ENCODE measurements at places on chromosomes 2 and 18.

DNA sequence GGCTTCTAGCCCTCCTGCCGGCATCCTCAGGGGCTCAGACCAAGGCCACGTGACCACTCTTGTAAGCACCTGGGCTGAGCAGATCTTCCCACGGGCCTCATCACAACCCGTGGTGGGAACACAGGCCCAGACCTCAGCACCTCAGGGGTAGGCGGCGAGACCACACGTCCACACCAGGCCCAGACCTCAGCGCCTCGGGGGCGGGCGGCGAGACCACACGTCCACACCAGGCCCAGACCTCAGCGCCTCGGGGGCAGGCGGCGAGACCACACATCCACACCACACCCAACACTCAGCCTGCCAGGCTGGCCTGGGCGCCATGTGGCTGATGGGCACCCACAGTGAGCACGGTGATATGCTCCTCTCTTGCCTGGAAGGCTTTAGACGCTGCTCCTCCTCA lies 334.4 kb upstream of the SALL3 start:
- DNase-seq, result no peak

- no peak for DNase-seq
Observed at GRCh38 chr2:178287652-178288344, 93.5 kb downstream of the OSBPL6 start.

DNA sequence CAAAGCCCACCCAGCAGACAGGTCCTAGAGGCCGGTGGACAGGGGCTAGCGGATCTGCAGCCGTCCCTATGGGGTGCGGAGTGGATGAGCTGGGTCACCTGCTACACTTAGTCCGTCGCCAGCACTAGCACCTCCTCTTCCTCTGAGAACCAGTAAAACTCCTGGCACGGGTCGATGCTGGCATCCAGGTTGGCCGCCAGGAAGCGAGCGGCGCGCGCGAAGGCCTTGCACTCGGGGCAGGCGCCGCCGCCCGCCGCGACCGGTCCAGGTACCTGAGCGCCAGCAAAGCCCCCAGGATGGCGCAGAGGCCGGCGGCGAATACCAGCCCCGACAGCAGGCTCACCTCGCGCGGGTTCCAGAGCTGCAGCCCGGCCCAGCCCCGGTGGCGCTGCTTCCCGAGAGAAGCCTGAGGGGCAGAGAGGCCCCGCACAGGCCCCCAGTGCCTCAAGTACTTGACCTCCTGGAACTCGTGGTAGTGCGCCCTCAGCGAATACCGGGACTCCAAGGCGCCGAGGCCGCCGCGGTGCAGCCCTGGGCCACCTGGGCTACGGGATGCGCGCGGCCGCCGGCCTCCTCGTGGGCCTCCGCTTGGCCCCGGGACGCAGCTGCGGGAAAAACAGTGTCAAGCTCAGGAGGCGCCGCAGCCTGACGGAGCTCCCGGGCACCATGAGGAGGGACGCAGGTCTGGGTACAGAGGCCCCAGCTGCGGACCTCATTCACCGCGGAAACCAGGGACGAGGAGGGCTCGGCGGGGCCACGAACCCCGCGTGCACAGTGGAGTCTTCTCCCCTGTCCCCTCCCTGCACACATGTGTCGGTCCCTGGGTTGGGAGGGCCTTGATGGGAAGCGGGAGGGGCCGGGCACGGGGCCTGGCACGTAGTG lies 27.5 kb upstream of the ALPP start:
- no peak for DNase-seq

- no peak for DNase-seq
Observed at GRCh38 chr2:236093134-236093533, 75.1 kb downstream of the GBX2 start.

DNA sequence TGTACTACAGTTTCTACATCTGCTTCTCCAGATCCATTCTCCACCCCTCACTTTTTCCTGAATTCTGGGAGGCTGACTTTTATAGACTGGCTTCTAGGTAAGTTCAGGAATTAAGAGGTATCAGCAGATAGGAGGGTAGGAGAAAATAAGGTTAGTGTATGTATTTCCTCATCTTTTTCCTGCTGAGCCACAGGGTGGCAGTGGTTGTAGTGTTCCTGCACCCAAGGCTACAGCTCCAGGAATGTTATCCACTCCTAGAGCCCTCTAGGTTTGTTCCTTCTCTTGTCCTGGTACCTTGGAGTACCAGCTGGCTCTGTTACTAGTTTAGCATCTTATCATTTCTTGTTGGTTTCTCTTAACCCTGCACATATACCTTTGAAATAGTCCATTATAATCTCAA lies 40.7 kb upstream of the C2orf66 start:
- DNase-seq, result no peak

DNA sequence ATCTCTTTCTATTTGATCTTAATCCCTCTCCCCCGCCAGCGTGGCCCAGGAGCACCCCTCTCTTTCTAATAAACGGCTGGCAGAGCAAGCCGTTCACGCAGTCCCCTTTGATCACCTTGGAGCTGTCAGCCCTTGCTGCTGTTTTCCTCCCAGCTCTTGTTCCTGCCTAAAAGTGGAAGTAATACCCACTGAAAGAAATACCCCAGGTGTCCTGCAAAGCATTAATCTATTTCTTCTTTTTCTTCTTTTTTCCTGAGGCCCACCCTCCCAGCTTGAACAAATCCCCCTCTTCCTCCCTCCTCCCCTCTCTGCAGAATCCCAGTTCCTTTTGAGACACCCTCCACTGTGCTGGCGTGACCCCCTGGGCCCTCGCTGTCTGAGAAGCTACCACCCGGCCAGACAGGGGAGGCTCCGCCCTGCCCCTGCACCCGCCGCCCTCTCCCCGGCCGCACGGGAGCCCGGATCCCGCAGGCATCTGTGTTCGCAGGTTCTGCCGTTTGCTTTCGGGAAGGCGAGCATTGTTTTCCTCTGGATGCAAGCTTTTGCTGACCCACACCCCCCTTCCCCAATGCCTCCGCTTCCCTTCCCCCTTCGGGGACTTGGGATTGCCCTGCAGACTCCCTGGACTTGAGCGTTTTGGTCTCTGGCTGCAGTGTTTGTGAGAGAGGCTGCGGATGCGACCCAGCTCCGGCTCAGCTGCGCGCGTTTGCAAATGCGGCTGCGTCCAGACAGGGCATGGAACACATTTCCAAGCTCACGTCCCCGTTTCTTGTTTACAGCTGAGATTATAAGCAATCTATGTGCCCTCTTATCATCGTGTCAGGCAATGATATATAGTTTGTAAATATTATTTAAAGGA lies 631.5 kb downstream of the NYAP2 start:
- peak; percentile 21 for DNase-seq

DNA sequence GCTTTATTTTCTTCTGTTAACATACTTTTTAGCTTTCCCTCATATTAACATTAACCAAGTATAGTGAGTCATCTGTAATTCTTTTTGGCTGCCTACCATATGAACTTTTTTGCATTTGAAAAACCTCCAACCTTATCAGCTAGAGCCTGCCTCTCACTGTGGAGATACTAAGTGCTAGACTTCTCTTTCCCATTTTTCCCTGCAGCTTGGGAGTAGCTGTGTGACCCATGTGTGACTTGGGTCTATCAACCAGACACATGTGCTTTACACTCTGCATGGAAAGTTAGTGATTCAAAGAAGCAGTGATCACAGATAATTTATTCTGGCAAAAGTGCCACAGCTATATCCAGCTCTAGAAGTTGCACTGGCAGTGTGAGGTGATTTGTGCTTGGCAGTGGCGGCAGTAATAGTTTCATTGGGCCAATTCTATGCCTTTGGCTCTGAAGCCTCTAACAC lies 36.3 kb downstream of the PREPL start:
- DNase-seq, result peak; percentile 24

GRCh38 chr18:76859474-76860339 lies 37.4 kb downstream of the ZNF236 start:
- no peak for DNase-seq
